ENCODE measurements at places on chromosomes 6 and 20. TPM values are rescaled to one million over a fixed set of nuclear protein-coding genes. Genes with fewer than 3 reads are reported as not detected.
A peak's percentile ranks its signal among the peaks of the same experiment; 100 is the strongest.

The ME1 gene
- total RNA-seq = 4.0 TPM

The GINS1 gene
- total RNA-seq = 2.9 TPM

The TMEM217 gene
- 4.6 TPM for total RNA-seq

The NRN1 gene
- total RNA-seq = 78.5 TPM

GRCh38 chr20:45345104-45345936 is 2.9 kb downstream of the SDC4 start:
- peak overlapping the region; percentile 99 for H3K27ac ChIP-seq
- peaks cover 53% of the 10 kb centered on the region for H3K4me1 ChIP-seq
- no peak for DNase-seq
- peak overlapping the region; percentile 99 for H3K4me3 ChIP-seq
